ENCODE measurements at places on chromosomes 6 and 20.

DNA sequence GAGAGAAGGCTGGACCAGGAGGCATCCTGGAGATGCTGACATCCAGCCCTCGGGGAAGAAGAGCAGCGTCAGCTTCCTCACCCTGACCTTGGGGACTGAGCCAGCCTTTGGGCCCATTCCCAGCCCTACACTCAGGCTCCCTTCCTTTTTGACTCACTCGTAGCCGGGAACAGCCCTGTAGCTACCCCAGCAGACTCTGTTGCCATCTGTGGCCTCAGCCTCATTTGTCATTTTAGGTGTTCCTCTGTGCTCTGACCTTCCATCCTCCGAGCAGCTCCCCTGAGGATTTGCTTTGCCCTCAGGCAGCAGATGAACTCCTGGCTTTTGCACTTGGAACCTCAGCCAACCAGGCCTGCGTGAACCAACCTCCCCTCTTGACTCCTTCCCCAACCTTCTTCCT lies 67.5 kb downstream of the ELOVL2 start:
- no peak for DNase-seq

GRCh38 chr6:122853259-122853995 lies 64.4 kb downstream of the SMPDL3A start:
- no peak for DNase-seq

- no peak for DNase-seq
Measured at GRCh38 chr20:31475472-31476293, 595 bp downstream of the REM1 start.

DNA sequence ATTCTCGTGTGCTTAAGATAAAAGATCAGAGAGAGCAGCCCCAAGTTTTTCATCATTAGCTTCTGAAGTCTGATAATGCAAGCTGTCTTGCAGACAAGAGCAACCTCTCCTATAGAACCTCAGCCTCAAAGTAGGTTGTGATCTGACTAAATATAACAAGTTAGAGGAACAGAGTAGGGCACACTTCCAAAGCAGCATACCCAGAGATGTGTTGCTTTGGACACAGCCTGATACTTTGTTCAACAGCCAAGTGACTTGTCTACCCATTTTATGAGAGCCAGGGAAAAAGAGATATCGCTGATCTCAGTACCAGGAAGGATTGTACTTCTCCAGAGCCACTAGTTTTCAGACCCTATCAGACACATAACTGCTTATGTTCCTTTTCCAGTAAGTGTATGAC lies 44.2 kb upstream of the OPRM1 start:
- DNase-seq, result no peak
